ENCODE measurements at places on chromosomes 1 and 21. TPM values are rescaled to one million over a fixed set of nuclear protein-coding genes. Genes with fewer than 3 reads are reported as not detected.

KCNK2 gene
- total RNA-seq: 9.9 TPM

CFHR5 gene
- total RNA-seq: not detected

AMY2B gene
- not detected for total RNA-seq

GJA4 gene
- total RNA-seq: not detected

LRRC3 gene
- not detected for total RNA-seq

KCND3 gene
- total RNA-seq: not detected

NUDT4B gene
- total RNA-seq: 10.7 TPM

DNA sequence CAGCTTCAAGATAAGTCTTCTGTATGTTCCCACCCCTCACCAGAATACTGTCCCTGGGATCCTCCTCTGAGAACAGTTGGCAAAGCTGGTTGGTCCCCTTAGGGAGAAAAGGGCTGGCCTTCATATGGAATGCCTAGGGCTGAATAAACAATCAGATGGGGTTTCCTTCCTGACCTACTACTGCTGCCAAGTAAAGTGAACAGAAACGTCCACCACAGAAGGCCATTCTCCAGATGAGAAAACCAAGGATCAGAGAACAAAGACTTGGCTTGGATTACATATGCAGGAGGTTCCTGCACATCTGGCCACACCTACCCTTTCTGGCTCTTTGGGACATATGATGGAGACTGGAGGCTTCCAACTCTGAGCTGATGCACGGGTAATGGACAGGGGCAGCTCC is 194.5 kb downstream of the HIVEP3 start:
- DNase-seq: no peak

DNA sequence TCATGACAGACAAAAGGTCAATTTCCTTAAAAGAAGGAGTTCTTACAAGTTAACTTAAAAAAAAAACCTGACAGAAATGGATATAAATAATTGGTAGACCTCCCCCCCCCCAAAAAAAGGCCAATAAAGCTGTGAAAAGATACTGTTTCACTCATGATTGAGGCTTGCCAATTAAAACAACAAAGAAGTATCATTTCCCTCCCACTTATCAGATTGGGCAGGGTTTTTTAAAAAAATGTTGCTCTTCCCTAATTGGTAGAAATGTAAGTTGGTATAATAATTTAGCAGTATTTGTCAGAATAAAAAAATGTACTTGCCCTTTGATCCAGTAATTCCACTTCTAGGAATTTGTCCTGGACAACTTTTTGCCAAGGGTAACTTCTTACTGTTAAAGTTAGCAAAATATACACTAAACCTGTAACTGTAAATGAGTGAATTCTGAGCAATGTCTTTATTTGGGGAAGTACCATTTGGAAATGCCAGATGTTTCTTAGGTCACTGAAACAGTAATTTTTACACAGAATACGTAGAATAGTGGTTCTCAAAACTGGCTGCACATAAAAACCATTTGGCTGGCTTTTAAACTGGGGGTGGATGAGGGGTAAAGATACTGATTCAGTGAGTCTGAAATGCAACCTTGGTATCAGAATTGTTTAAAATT is 17.5 kb downstream of the RNF2 start:
- DNase-seq: no peak

DNA sequence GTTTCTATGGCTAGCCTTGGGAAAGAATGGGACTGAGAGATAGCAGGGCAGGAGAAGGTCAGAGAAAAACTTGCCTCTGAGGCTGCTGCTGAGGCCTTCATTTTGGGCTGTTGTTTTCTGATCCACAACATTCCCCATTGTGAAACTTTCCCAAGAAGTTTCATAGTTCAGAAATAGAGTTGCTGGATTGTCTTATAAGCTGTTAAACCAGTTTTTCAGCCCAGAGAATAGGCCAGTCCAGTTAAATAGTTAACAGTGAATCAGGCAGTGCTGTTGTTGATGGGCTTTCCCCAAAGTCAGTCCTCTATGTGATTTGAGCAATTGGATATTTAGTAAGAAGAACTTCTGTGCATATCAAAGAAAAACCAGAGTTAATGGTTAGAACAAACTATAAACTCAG is 77.0 kb downstream of the C21orf91 start:
- no peak for DNase-seq

GRCh38 chr21:25561668-25562641 is 45.3 kb downstream of the MRPL39 start:
- DNase-seq: peak; percentile 86

DNA sequence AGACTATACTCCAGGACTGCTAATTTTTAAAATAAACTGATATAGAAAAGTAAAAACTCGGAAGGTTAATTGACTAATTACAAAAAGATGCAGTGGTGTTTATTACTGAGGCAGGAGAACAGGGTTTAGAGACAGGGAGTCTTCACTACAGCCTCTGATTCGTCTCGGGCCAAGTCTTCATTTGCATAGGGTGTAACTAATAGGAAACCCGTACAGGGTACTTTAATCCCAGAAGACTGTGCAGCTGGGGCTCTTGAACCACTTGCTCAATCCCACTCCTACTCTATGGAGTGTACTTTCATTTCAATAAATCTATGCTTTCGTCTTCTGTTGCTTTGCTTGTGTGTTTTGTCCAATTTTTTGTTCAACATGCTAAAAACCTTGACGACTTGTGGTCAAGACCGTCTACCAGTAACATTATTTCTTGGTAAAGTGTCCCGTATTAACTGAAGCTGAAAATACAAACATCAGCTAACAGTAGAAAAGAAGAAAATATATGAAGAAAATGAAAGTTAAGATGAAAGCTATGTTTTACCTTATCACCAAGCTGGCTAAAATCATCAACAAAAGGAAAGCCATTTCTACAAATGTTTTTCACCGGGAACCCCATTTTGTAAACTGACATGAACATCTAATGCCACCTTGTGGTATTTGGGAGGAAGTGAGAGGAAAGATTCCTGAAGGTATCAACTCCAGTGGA is 8.0 kb downstream of the SDHB start:
- peak; percentile 70 for DNase-seq

DNA sequence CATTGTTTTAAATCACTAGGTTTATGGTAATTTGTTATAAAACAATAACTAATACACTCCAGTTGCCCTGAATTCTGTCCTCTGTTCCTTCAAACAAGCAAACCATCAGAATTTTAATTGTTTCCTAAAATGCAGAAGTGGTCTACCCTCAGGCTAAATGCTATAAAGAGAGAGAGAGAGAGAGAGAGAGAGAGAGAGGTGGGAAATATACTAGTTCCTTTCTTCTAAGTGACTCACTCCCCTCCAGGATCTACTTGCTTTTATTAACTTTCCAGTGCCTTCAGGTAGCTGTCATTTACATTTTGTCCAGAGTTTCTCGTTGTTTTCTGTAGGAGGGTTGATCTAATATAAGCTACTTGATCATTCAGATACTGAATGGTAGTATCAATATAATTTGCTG is 26.4 kb downstream of the LRRC53 start:
- DNase-seq: no peak

GRCh38 chr1:195851804-195852203 is 756.4 kb downstream of the KCNT2 start:
- peak; percentile 19 for DNase-seq

GRCh38 chr1:243234978-243235647 is 20.0 kb downstream of the CEP170 start:
- no peak for DNase-seq

DNA sequence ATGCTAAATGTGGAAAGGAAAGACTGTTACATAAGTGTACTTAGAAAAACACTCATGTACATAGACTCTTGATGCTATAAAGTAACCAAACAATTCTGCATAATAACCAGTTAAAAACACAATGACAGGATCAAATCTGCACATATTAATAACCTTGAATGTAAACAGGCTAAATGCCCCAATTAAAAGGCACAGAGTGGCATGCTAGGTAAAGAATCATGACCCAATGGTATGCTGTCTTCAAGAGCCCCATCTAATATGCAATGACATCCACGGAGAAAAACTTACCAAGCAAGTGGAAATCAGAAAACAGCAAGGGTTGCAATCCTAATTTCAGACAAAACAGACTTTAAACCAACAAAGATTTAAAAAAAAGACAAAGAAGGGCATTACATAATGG is 644.8 kb upstream of the PKN2 start:
- DNase-seq: no peak

- peak; percentile 38 for DNase-seq
Observed at GRCh38 chr1:115412286-115412685, 74.2 kb upstream of the NGF start.
